ENCODE measurements at places on chromosomes 2 and 18.
A peak's percentile ranks its signal among the peaks of the same experiment; 100 is the strongest.

GRCh38 chr18:23194155-23194996 lies 59.1 kb downstream of the CABLES1 start:
- no peak for DNase-seq

GRCh38 chr2:181680055-181680936 lies at the start of gene NEUROD1:
TSS of gene NEUROD1 (minus strand) at chr2:181680517. CDS start at chr2:181678860, 1,657 bp downstream.
- DNase-seq = no peak

DNA sequence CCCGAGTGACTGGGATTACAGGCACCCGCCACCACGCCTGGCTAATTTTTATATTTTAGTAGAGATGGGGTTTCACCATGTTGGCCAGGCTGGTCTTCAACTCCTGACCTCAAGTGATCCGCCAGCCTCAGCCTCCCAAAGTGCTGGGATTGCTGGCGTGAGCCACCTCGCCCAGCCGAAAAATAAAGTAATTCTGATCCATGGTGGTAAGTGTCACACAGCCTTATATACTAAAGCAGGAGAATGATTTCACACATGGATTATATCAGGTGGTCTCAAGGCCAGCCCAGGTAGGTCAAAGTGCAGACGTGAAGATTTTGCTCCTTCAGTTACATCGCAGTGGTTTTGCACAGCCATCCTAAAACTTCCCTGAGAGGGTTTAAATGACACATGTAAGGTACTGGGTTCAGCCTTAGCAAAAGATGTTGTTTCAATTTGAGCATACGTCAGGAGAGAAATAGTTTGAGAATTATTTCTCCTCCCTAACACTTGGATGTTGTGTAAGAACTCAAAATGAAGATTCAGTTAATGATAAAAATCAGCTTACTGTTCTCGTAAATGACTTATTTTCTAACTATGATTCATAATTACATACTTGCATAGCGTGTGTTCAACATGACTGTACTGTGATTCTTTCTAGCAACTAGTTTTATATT lies 93.0 kb upstream of the SLC39A10 start:
- DNase-seq = no peak

GRCh38 chr2:40531359-40531758 lies 79.5 kb upstream of the SLC8A1 start:
- DNase-seq = no peak

GRCh38 chr2:11701751-11702301 lies 31.8 kb upstream of the NTSR2 start:
- DNase-seq = no peak

GRCh38 chr2:119716284-119716672 lies 37.3 kb downstream of the TMEM177 start:
- DNase-seq = no peak

DNA sequence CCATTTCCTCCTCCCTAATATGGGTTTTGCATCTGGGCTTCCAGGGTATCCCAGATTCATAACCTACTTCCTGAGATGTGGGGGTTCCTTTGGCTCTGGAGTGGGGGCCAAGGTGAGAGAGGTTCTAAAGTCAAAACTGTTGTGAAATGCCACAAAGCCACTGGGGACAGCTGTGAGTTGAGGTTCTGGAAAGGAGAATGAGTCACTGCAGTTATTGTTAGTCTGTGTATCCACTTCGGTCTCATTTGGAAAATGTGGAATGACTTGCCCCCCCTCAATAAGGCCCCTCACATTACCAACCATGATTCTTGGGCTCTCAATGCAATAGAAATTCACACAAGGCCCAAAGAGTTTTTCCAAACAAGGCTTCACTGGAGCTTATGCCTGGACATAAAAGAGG lies 51.1 kb upstream of the LGALSL start:
- no peak for DNase-seq

GRCh38 chr2:43194121-43194869 lies 32.1 kb downstream of the ZFP36L2 start:
- no peak for DNase-seq

GRCh38 chr2:31935370-31935769 lies 75.4 kb downstream of the MEMO1 start:
- DNase-seq = no peak

DNA sequence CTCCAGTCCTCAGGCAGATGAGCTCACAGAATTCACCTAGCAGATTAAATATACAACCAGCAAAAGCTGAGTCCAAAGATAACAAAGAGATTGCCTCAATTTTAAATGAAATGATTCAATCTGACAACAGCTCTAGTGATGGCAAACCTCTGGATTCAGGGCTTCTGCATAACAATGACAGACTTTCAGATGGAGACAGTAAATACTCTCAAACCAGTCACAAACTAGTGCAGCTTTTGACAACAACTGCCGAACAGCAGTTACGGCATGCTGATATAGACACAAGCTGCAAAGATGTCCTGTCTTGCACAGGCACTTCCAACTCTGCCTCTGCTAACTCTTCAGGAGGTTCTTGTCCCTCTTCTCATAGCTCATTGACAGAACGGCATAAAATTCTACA lies 86.0 kb downstream of the PTRHD1 start:
- DNase-seq = no peak

- peak; percentile 87 for DNase-seq
These were observed 3.4 kb upstream of the DUSP2 start for GRCh38 chr2:96148410-96149217.

- no peak for DNase-seq
These were observed 72.3 kb downstream of the MCFD2 start for GRCh38 chr2:46843316-46843715.

GRCh38 chr2:126674075-126674744 lies 18.3 kb downstream of the GYPC start:
- no peak for DNase-seq

GRCh38 chr2:84373391-84373790 lies 85.7 kb downstream of the SUCLG1 start:
- no peak for DNase-seq
